ENCODE measurements at places on chromosomes 3 and 15. TPM values are rescaled to one million over a fixed set of nuclear protein-coding genes. Genes with fewer than 3 reads are reported as not detected.
A peak's percentile ranks its signal among the peaks of the same experiment; 100 is the strongest.

CACNA1D gene
- total RNA-seq, result 0.95 TPM

NSMCE3 gene
- 9.5 TPM for total RNA-seq

SCN5A gene
- 0.21 TPM for total RNA-seq

DNA sequence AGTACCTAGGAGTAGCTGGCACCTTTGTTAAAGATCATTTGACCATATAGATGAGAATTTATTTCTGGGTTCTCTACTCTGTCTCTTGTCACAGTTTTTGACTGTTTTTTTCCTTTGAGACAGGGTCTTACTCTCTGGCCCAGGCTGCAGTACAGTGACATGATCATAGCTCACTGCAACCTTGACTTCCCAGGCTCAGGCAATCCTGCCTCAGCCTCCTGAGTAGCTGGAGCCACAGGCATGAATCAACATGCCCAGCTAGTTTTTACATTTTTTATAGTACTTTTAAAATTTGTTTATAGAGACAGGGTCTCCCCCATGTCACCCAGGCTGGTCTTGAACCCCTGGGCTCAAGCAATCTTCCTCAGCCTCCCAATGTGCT lies 45.0 kb downstream of the BCL2L10 start:
- H3K27ac ChIP-seq, result no peak overlapping the region
- peaks cover 27% of the 10 kb centered on the region for H3K36me3 ChIP-seq
- H3K4me1 ChIP-seq, result no peaks in the 10 kb centered on the region

GRCh38 chr3:193052354-193053045 lies 134.8 kb upstream of the MB21D2 start:
- H3K36me3 ChIP-seq, result no peaks in the 10 kb centered on the region
- H3K27ac ChIP-seq, result peak overlapping the region; percentile 32
- DNase-seq, result no peak
- peaks cover 26% of the 10 kb centered on the region for H3K4me1 ChIP-seq
- H3K27me3 ChIP-seq, result no peaks in the 10 kb centered on the region

GRCh38 chr15:70420948-70421482 lies 323.3 kb upstream of the TLE3 start:
- no peak overlapping the region for H3K4me3 ChIP-seq
- DNase-seq, result no peak
- H3K27me3 ChIP-seq, result peaks cover 90% of the 10 kb centered on the region
- H3K36me3 ChIP-seq, result no peaks in the 10 kb centered on the region
- H3K27ac ChIP-seq, result no peak overlapping the region
